ENCODE measurements at places on chromosomes 2 and 18.

- DNase-seq = no peak
These were observed 1.5 kb downstream of the OSBPL1A start for GRCh38 chr18:24396082-24396633.

DNA sequence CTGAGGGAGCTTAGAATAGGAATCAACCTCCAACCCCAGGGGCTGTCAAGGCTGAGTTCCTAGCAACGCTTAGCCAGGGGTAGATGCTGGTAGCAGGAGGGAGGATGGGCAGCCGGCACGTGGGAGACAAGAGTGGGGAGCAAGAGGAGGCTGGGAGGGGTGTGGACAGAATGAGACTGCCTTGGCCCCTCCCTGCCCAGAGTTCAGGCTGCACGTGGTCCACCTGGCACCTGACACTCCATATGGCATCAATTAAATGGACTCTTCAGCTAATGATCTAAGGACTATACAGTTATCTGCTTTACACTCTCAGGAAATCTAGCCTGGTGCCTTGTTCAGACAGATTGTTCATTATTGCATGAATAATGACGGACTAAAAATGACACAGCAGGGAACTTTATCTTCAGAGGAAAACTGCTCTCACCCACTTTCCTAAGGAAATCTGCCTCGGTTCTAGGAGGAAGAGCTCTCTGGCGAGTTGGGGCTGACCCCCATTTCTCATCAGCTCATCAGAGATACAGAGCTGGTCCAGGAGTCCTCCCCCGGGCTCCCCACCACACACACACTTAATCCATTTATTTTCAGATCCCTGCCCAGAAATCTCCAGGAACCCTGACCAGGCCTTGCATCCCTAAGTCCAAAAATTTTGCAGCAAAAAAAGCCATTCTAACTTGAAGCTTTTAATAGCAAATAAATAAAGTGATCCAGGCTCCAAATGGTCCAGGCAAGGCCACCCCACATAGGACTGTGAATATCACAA, 102.1 kb upstream of the CDC42EP3 start:
- no peak for DNase-seq

- no peak for DNase-seq
These were observed 96.4 kb downstream of the TRIB2 start for GRCh38 chr2:12813166-12813565.

DNA sequence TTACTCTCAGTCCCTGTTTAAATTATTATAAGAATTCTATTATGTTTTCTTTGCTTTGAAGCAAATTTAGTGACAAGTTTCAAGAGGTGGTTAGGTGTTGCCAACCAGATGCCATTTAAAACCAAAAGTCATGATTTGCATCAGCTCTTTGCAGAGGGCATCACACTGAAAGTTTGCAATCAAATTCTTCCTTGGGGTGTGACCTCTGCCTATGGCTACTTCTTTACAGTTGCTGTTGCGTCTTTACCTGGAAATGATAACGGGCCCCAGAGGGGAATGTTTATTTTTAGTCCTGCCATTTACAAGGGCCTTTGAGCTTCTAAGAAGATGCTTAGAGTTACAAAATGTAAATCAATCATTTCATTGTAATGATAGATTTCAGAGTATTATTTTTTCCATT, 561.0 kb downstream of the ARHGAP15 start:
- no peak for DNase-seq

DNA sequence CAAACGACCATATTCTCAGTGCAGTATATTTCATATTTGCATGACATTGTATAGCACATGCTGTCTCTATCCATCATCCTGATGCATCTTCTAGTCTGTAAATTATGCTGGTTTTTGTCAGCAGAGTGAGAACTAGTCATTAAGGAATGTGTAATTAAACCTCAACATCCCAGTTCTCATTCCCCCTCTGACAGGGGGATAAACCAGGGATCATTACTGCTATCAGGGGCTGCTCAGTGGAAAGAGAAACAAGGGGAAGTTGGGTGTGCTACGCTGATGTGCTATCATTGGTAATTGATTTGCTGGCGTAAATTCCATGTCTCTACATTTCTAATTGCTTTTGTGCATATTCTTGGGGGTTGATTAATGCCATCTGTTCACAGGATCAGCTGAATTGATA, 7.7 kb downstream of the CNTNAP5 start:
- no peak for DNase-seq

- no peak for DNase-seq
These were observed 1.6 kb downstream of the MAP4K4 start for GRCh38 chr2:101698844-101699754.

GRCh38 chr18:60391571-60392226, 19.1 kb upstream of the MC4R start:
- DNase-seq = no peak

- no peak for DNase-seq
These were observed 122.8 kb upstream of the HS6ST1 start for GRCh38 chr2:128441341-128442052.

DNA sequence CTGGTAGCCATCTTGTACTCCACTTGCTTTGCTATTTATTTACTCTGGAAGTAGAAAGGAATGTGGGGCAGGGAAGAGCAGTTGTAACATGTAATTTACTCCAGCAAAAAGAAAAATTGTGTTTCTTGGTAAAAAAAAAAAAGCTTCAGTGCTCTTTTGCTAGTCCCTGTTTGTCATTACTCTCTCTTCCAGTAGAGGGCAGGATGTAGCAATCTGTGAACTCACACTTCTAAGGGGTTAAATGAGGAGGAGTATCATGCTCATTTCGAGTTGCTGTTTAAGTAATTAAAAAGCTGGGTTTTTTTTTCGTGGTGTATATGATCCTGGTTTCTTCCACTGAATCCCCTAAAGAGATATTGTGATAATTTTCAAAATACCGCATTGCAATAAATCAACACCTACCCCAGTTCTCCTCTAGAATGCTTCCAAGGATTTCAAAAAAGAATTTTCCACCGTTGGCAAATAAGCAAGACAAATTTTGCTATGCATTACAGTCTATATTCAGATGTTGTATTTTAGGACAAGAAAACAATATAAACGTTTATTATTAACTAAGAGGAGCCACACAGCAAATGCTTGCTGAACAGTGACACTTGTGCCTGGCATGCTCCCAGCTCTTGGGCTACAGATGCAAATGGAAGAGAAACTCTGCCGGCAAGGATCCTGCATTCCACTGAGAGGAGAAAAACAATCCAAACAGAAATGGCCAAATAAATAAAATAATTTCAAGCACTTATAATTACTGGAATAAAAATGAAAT, 261.6 kb downstream of the ASXL3 start:
- peak; percentile 6 for DNase-seq

DNA sequence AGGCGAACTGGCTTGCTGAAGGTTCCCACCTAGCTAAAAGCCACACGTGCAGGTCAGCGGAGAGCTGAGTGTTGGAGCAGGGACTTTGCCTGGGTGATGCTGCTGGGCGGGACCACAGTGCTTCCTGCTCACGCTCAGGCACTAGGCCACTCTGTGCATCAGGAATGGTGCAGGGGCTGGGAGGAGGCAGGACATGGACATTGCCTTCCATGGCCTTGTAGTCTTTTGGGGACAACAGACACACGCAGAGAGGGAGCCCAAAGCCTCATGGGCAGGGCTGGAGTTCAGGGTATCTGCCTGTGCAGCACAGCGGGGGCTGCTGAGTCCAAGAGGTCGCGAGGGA, 207.2 kb downstream of the ZBTB7C start:
- no peak for DNase-seq

- DNase-seq = no peak
These were observed 83.0 kb downstream of the MOGAT1 start for GRCh38 chr2:222754324-222754930.

GRCh38 chr18:63590373-63590772, 3.2 kb downstream of the SERPINB13 start:
- DNase-seq = no peak

GRCh38 chr2:71746946-71747501, 293.7 kb downstream of the DYSF start:
- DNase-seq = no peak

DNA sequence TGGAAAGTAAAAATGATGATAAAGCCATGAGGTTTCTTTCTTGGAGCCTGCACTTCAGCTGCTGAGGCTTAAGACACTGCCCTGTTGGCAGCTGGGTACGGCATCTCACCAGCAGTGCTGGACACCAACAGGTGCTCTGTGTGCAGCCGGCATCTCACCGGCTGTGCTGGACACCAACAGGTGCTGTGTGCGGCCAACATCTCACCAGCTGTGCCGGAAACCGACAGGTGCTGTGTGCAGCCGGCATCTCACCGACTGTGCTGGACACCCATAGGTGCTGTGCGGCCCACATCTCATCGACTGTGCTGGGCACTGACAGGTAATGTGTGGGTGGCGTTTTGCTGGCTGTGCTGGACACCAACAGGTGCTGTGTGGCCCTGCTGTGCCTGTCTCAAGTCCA, 190.8 kb downstream of the TMEM18 start:
- no peak for DNase-seq
